ENCODE measurements at places on chromosomes 12 and 14. TPM values are rescaled to one million over a fixed set of nuclear protein-coding genes. Genes with fewer than 3 reads are reported as not detected.

DNA sequence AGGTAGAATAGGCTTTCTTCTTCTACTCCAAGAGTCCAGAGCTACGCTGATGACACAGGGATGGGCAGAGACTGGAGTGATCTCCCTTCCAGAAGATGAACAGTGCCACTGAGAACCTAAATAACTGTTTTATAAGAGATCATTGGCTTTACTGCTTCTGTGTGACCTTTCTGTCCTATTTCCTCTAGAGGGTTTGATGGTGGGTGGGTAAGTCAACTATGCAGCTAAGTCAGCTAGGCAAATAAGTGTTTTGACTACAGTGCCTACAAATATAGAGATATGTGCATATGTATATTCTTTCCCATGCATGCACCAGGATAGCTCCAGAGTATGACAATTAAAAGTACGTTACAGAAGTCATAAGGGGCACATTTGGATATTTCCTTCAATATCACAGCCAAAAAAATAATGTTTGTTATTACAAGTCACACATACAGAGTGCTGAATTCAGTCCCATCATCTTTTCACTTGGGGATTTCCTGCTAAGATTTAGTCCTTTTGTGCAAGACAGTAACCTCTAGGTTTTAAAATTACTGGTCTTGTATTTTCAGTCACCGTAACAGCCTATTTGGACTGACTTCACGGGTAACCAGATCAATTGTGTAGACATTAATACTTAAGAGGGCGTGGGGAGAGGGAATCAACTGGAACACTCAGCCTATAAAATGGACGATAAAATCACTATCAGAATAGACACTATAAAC, 412.6 kb upstream of the SOX5 start:
- no peak for DNase-seq

The CACNA1C gene
- 0.14 TPM for total RNA-seq

- no peak for DNase-seq
Observed at GRCh38 chr12:114884575-114884974, 200.6 kb upstream of the TBX3 start.

The CBLN3 gene
- total RNA-seq, result 1.0 TPM

The KRT77 gene
- total RNA-seq, result not detected

The GALNT4 gene
- total RNA-seq, result 18.5 TPM

DNA sequence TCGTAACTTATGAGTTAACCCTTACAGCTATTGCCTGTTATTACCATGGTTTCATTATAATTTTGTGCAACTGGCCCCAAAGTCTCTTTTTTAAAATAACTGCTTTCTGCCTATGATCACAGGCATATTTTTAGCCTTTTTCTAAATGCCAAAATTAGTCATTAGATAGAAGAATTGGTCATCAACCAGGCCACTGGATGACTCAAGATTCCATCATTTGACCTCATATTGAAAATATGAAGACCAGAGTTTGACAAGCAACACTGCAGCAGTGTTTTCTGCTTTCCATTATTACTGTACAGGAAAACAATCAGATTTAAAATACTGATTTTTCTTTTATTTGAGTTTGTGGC, 54.7 kb upstream of the OTOGL start:
- peak; percentile 43 for DNase-seq

GRCh38 chr14:99732436-99733210, 48.5 kb downstream of the CYP46A1 start:
- DNase-seq, result no peak

Data from dermis blood vessel endothelial cell (primary cell).